ENCODE measurements at places on chromosomes 4 and X.

DNA sequence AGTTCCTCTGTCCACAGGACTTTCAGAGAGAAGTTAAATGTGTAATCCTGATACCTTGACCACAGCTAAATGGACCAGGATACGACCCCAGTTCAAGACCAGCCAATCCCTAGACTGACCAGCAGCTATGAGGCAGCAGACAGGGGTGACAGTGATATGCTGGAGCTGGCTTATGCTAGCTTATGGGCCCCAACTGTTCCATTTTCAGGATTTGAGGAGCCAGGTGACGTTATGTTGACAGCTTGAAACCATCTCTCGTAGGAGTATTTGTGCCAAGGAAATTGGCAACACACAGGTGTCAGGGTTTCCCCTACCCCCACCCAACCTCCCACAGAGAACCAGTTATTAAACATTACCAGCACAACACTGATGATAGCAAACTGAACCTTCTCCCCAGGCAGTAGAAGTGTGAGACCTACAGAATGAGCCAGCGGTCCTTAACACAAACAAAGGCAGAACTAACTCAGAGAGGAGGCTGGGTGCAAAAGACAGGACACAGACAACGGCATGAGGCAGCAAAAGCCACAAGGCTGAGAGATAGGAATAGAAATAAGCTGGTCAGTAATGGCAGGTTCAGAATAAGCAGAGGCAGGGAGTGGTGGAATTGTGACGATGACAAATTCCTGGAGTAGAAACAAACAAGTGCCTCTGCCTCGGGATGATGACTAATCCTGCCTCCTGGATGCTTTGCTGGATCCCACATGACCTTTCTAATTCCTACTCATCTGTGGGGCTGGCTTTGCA is 85.6 kb upstream of the CPEB2 start:
- DNase-seq: no peak

GRCh38 chrX:103687073-103687695 is 685 bp upstream of the MORF4L2 start:
- peak; percentile 81 for DNase-seq

GRCh38 chrX:8305350-8305749 is 134.3 kb upstream of the VCX2 start:
- DNase-seq: no peak

GRCh38 chr4:17284323-17285175 is 227.3 kb downstream of the QDPR start:
- DNase-seq: no peak

DNA sequence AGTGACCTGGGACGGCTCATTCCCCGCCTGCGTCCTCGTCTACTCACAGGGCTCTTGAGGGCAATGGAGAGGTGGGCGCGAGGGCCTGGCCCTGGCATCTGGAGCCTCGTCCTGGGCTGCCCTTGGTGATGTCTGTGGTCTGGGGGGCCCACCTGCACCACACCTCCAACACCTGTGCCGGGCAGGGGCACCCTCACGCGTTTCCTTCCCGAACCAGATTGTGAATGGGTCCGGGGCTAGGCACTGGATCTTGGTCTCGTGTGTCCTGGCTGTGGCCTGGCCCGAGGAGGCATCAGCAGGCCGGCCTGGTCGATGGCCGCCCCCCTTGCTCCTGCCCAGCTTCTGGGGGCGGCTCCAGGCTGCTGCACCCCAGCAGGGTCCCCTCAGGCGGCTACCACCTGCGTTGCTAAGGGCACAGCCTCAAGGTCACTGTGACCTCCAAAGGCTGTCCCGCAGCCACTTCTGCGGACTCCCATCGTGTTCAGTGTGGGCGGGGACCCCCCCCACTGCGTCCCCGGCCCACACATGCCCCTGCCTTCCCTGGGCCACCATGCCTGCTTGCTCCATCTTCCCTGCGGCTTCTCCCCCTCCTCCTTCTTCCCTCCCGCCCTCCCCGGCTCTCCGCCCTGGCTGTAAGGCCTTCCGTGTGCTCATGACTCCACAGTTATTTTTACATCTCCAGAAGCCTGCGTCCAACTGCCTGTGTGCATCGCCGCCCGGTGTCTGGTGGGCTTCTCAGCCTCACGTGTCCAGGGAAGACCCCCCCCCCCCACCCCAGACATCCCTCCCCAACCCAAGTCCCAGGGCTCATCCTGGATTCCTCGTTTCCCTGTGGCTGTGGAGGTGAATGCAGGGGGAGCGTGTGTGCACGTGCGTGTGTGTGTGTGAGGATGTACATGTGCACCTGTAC is 3.8 kb downstream of the DOK7 start:
- no peak for DNase-seq

DNA sequence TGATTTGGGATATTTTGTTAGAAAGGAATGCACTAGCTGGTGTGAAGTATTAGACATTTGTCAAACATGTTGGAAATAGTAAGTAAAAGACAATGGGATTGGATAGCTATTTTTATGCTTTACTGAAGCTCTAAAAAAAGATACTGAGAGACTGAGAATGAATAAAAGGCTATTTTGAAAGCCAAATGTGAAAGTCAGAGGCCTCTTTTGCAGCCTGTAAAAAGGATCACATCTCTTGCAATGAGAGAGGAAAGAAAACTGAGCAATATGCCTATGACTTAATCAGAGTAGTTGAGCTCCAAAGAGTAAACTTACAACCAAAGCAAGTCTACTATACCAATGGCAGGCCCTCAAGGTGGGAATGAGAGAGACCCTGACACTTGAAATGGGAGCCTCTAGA is 212.6 kb upstream of the LCORL start:
- no peak for DNase-seq

DNA sequence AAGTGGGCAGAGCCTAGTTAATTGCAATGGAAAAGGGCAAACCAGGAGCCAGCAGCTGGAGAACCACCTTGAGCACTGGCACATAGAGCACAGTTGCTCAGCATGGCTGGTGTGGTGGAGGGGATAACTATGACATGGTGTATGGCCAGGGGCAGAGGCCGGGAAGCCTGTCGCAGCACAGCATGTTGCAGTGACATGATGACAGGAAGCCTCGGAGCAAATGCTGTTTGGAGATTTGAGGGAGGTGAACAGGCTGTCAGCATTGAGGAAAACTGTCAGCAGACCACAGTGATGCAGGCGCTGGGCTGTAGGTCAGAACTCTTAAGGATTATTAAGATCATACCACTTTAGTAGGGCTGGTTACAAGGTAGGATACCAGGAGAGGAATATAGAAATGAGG is 228.7 kb downstream of the CBR4 start:
- DNase-seq: no peak

- no peak for DNase-seq
These were observed 3.4 kb upstream of the SRPK3 start for GRCh38 chrX:153777261-153778090.

DNA sequence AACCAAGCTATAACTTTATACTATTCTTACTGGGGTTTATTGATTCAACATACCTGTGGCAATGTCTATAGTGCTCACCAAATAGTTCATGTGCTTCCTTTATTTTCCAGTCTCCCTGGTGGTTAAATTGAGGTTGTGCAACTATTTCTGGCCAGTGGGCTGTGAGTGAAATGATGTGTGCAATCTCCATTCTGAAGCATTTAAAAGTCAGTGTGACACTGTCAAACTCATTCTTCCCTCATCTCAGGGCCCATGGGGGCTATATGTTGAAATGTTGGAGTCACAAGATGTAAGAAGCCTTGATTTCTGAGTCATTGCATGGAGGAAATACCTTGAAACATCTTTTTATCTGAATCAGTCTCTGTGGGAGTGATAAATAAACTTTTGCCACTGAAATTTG is 414.3 kb upstream of the RPS6KA3 start:
- DNase-seq: no peak

GRCh38 chr4:105361053-105361452 is 112.8 kb downstream of the PPA2 start:
- DNase-seq: no peak

DNA sequence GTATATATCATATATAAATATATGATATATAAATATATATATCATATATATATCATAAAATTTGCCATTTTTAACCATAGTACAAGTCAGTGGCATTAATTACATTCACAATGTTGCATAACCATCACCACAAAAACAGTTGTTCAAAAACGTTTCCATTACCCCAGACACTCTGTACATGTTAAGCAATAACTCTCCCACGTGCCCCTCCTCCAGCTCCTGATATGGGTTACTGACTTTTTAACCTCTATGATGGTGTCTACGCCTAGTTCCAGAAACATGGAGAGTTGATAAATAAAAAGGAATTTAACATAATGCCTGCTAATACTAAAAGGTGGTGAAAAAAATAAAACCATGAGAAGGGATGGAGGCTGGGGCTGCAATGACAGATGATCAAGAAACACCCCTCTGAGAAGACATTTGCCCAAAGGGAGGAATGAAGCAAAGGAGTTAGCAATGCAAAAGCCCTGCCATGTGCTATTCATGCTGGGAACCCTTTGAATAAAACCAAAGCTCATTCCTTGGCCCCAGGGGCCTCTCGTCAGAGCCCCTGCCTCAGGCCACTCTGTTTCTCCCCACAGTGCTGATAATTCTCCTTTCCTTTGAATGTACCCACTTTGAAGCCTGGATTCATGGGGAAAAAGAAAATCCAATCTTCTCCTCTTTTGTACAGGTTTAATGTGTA is 144.3 kb downstream of the NWD2 start:
- DNase-seq: no peak

DNA sequence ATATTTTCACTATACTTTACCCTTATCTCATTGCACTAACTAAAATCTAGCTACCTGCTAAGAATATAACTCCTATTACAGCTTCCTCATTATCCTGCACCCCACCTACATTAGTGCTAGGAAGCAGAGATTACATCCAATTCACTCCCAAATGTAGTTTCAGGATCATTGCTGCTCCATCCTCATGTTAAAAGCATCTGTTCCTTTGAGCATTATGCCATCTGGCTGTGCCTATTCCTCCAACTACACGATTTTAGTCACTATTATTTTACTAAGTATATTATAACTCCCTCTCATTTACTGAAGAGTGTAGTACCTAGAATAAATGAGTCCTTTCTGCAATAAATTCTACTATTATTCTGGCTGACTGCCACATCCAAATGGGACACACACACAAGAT is 1586.9 kb downstream of the TECRL start:
- DNase-seq: no peak

DNA sequence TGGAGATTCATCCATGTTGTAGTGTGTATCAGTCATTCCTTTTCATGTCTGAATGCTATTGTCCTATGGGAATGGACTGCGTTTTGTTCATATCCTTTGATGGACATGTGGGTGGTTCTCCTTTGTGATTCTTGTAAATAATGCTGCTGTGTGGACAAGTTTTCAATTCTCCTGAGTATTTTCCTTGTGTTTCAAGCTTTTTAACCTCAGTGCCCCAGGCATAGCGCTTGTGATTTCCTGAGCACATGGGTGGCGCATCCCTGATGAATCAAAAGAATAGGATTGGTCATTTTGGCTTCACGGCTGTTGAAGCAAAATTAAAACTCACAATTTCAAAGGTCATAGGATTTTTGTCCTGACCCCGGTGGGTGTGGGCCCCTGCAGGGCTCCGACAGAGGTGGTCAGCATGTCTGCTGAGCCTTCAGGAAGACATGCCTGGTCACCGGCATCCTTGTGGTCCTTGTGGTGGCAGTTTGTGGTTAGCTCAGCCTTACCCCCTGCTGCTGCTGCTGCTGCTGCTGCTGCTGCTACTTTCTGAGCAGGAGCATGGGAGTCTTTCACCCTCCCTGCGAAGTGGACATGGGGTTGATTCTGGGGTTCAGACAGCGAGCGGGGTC is 30.0 kb downstream of the SHROOM2 start:
- no peak for DNase-seq

DNA sequence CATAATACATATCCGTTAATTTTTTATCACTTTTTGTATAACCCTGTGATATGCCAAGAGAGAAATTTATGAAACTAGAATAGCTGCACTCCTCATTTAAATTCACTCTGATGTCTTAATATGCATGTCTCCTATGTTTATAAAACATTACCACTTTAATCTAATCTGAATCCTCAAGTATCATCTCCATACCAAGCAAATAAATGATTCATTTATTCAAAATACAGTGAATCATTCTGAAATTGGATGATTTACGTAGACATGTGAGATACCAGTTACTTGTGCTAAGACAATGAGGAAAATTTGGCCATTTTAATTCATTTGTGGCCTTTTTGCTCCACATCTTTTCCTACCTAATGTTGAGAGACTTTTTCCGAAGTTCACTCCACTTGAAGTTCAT is 435.1 kb upstream of the FTHL17 start:
- DNase-seq: no peak

- DNase-seq: no peak
These were observed 519.5 kb downstream of the FGF13 start for GRCh38 chrX:138191998-138192397.

DNA sequence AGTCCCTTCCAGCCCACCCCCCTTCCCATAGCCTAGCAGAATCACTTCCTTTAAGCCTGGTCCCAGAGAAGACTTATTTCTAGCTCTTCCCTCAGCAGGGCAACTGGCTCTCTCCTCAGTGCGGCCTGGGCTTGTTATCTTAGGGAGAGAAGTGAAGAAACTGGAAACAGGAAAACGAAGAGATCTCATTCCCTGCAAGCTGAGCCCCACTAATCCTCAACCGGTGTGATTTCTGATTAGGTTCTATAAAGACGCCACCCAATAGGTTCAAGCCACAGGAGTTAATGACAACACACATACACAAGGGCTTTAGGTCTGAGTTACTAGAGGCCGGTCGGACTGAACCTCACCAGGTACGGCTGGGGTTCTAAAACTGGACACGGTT is 3.2 kb downstream of the GSX2 start:
- DNase-seq: no peak

GRCh38 chrX:136057567-136057966 is 72.3 kb downstream of the SLC9A6 start:
- DNase-seq: no peak

- no peak for DNase-seq
These were observed at the start of gene CLIC2 for GRCh38 chrX:155334486-155335336. TSS of gene CLIC2 (minus strand) at chrX:155334614. CDS start at chrX:155334427, 187 bp downstream.

- DNase-seq: peak; percentile 33
These were observed at the start of gene TRIM2 for GRCh38 chr4:153204247-153204671. TSS of gene TRIM2 (plus strand) at chr4:153204443. CDS start at chr4:153204531, 88 bp downstream.

- DNase-seq: no peak
These were observed 2.7 kb upstream of the TSPAN7 start for GRCh38 chrX:38558686-38559085.
